ENCODE measurements at places on chromosomes 16 and 17.
A peak's percentile ranks its signal among the peaks of the same experiment; 100 is the strongest.

DNA sequence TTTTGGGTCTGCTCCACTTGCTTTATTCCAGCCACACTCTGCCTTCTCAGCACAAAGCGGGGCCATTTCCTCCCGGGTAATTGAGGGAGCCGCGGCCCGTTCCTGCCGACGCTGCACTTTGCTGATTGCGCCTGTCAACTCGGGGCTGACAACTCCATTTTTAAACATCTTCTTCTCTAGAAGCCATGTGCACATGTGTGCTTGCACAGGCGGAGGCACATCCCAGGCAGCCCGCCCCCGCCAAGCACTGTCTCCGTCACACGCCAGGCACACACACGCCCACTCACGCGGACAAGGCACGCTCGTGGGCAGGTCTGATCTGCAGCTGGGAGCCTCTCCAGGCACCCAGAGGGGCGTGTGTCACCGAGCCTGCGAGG, 63.2 kb downstream of the ENGASE start:
- no peak for DNase-seq

- no peak for DNase-seq
Observed at GRCh38 chr17:9472541-9472940, 103.1 kb downstream of the STX8 start.

GRCh38 chr17:48645639-48646182, 19.6 kb upstream of the HOXB9 start:
- no peak for DNase-seq

DNA sequence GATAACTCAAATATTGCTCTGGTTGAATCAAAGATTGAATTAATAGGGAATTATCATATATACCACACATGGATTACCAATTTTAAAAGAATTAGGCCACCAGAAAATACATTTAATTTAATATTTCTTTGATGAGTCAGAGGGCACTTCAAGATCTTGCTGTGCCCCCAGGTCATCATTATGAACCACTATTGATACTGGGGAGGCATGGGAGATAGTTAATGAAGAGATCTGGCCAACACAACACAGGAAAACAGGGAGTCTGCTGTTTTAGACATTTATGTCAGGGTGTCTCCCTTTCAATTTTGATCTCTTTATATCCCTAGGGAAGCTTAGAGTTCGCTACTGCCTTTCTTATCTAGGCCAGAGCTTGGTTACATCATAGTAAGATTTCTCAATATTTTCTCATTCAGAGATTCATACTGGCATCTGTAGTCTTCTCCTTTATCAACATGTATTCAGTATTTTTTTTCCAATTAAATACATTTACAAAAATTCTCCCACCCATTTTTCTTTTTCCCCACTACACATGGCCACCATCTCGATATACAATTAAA, 158.3 kb upstream of the ZFHX3 start:
- peak; percentile 86 for DNase-seq

DNA sequence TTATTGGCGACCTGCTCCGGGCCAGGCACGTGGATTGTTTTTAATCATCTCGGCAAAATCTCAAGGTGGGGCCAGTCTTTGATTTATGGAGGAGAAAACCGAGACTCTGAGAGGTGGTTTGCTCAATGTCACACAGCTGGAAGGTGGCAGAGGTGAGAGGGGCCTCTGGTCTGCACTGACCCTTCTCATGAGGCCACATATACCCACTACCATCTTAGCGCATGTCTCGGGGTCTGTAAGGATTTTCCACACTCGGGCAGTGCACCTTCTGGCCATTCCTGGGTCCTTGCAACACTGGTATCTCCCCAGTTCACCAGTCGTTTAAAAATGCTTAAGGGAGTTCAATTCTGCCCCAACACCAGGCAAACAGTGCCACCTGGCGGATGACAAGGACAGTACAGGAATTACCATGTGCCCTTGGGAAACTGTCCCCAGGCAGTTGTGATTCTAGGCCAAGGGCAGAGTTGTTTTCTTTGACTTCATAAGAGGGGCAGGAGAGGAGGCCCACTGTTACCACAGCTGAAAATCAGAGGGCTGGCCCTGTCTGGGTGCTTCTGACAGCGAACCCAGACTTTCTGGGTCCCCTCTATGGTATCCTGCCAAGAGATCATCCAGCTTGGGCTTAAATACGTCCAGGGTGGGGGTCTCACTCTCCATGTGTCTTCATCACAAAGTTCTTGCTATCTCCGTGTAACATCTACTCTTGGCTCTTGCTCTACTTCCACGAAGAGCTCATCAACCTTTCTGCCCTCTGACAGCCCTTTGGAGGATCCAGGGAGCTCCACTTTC, 39.4 kb upstream of the RAI1 start:
- peak; percentile 82 for DNase-seq

DNA sequence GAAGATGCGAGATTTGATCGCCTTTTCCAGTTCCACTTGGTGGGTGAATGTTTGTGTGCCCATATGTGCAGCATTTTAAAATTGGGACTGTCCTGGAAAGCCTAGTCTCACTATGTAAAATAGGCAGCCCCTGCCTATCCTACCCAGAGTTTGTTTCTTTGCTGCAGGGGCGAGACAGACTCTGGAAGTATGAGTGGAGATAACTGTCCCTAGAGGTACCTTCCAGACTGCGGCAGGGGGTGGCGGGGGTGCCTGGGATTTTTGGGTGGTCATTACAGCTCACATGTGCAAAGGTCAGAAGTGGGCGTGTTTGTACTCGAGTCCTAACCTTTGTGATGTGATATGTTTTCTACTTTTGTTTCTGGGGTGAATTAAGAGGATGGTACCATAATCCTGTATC, 36.6 kb downstream of the MPRIP start:
- no peak for DNase-seq

DNA sequence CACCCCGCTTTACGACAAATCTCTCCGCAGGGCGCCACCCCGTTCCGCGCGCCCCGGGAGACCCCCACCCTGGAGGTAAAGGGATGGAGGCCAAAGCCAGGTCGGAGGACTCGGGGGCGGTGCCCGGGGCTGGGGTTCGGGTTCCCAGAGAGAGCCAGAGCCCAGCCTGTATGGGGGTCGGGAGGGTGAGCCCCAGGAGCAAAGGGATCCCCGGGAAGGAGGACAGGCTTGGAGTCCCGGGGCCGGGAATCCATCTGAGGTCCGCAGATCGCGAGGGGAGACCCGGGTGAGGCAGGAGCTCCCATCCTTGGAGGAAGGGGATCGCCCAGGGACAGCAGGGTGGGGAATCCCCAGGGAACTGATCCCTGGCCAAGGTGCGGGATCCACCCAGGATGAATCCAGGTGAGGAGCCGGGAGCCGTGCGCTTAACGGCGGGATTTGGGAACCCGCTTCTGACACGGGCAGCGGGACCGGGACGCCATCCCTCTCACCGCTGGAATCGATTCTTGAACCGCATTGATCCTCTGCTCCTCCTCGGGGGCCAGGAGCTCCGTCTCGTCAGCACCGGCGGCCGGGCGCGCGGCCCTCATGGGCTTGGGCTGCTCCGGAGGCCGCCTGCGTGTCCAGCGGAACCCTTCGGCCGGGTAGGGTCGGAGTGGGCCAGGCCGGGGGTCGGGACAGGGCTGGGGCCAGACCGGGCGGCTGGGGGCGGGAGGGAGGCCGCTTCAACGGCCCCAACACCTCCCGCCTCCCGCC, at the start of gene MMD:
MMD (minus strand) TSS at position 657 of the 756 bp plus-strand sequence; CDS start at position 517, 140 bp downstream.
- DNase-seq, result peak; percentile 5

GRCh38 chr16:1533443-1533951, at the start of gene TMEM204:
TMEM204 (plus strand) TSS chr16:1533666; CDS start chr16:1534276, 610 bp downstream.
- DNase-seq, result peak; percentile 74

DNA sequence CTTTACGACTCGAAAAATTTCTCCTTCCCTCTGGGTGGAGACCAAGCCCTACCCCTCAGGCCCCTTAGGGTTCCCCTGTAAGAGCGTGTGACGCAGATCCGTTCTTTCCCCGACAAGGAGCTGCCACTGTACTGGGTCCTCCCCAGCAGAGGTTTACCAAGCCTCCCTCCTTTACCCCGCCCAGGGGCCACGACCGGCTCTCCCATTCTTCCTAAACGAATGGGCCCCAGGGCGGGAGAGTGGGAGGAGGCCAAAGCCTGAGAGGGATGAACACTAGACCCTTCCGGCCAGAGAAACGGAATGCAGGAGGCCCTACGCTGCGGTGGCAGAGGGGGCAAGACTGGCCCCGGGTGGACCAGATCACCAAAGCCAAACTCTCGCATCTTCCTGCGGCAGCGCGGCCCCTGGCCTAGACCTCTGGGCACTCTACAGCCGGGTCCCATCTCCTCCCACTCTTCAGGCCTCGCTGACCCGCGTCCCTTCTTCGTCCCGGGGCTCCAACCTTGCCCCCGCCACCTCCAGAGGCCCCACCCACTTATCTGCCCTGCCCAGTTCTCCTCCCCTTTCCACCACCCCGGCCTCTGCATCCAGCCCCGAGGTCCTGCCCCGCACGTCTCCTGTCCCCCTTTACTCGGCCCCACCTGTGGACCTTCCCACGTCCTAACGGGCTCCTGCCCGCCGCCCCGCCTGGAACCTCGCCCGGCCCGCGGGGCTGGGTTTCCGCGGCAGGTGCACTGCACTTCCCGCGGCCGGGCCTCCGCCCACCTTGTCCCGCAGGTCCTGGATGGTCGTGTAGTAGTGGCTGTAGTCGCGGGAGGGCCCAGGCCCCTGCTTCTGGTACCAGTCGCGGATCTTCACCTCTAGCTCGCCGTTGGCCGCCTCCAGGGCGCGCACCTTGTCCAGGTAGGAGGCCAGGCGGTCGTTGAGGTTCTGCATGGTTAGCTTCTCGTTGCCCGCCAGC, 765 bp downstream of the KRT19 start:
- DNase-seq, result peak; percentile 73

Data from umbilical cord (tissue), 2 donors.